ENCODE measurements at places on chromosomes 3 and 15.

GRCh38 chr3:27758083-27758482, 36.0 kb upstream of the EOMES start:
- DNase-seq: no peak

GRCh38 chr15:56831467-56832005, 86.9 kb upstream of the TCF12 start:
- DNase-seq: no peak

DNA sequence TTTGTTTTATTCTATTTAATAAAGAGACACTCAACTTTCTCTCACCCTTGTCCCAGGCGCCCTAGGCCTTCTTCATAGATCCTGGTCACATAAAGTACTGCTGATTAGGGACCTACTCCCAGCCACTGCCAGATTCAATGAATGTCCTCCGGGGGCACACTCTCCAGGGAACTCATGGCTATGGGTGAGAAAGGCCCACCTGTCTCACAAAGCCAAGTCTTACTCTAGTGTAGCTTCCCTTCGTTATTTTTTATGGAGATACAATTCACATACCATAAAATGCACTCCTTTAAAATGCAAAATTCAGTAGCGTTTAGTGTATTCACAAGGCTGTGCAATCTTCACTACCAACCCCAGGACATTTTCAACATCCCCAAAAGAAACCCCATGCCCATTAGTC, 87.8 kb downstream of the ADCY5 start:
- DNase-seq: no peak

GRCh38 chr15:58442122-58442521, 10.3 kb downstream of the LIPC start:
- no peak for DNase-seq

DNA sequence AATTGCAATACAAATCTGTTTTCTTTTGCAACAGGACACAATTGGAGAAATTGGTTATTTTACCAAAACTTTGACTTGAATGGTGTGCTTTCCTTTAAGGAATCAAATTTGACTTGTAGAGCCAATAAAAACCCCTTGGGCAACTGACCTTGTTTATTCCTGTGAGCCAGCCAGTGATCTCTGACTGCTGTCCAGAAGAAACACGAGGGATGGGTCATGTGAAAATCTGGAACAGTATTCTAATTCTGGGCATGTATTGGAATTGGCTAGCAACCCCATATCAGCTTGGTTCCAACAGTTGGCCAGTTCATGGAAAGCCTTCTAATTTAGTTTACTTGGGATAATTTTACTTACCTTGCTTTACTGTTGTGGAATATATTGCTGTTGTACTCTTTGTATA, 19.1 kb upstream of the HHATL start:
- DNase-seq: no peak

- no peak for DNase-seq
Measured at GRCh38 chr3:157129803-157130466, 30.0 kb downstream of the CCNL1 start.

DNA sequence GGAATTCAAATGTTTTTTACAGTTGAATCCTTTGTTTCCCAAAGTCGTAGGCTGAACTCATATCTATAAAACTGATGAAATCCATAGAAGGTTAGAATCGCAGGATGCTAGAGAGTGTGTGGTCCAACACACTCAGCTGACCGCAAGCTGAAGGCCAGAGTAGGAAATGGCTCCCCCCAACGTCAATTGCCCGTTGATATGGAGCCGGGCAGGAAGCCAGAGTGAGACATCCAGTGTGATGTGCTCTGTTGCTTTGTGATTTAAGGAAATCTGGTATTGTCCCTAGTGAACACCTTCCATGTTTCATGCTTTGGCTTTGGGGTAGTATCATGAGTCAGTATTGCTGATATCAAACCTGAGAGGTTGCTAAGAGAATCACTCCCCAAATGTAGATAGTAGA, 5.8 kb upstream of the MEX3B start:
- no peak for DNase-seq

GRCh38 chr15:96217983-96218382, 112.5 kb upstream of the NR2F2 start:
- no peak for DNase-seq

- DNase-seq: no peak
Measured at GRCh38 chr3:56288258-56288657, 180.0 kb downstream of the ERC2 start.

DNA sequence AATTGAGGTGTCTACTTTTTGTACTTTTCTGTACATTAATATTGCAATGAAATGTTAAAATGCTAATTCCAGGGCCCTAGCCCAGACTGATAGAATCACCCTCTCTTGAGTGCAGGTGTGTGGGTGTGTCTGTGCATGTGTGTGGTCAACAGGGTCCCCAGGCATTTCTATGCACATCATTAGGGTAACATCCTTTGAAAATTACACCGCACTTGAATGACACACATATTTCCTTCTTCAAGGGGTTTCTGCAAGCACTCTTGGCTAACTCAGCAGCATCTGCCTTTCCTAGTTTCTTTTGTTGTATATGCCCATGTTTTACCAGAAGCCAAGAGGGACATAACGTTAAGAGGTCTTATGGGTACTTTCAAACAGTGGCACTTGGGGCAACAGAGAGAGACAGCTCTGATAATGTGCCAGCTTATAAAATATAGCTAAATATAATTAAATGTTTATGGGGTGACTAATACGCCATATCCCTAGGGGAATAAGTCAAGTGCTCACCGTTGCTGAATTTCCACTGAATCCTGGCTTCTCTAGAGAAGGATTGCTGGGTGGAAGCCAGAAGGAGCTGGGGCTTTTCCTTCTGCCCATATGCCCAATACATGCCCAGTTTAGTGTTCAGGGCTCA, 54.5 kb upstream of the LRIG1 start:
- no peak for DNase-seq

- DNase-seq: no peak
Measured at GRCh38 chr3:56845505-56845904, 43.8 kb upstream of the ARHGEF3 start.

GRCh38 chr3:113501597-113501996, 13.4 kb downstream of the SPICE1 start:
- no peak for DNase-seq

- no peak for DNase-seq
Measured at GRCh38 chr3:171236265-171237008, 209.9 kb upstream of the SLC2A2 start.

GRCh38 chr3:127823426-127823857, 1.1 kb upstream of the MGLL start:
- no peak for DNase-seq

- DNase-seq: peak; percentile 13
Measured at GRCh38 chr3:161475905-161476304, 20.7 kb upstream of the OTOL1 start.

DNA sequence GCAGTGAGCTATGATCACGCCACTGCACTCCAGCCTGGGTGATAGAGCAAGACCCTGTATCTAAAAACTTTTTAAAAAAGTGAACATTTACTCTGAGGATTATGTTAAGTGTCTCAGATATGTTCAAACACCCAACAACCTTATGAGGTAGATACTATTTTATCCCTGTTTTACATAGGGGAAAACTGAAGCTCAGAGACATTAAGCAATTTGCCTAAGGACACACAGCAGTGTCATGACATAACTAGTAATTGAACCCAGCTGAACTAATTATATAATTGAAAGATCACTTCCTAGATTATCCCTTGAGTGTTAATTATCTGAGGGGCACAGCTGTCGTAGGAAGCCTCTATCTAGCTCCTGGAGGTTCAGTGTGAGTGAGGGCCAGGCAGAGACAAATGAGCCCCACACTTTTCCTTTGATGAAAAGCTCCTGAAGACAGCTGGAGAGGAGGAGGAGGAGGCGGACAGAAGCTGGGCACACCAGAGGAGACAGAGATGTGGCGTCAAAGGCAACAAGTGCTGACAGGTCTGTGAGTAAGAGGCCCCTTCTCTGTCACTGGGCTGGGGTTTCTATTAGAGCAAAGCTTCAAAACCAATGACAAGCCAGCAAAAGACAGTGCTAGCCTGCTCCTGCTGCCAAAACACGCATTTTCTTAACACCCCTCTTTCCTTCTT, 20.5 kb downstream of the TRH start:
- no peak for DNase-seq

DNA sequence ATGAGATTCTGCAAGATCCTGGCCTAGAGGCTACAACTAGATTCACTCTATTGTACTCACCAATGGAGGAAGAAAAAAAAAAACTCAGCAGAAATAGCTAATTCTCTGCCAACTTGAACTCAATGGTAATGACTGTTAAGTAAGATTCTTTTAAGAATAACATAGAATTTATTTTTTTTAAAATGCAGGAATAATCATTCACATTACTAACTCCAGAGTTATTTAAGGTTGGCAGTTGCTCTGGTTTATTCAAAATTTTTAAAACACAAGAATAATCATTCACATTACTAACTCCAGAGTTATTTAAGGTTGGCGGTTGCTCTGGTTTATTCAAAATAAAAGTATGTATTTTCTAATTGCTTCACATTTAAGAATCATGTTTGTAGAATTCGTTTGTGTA, 1071.9 kb downstream of the IGSF11 start:
- DNase-seq: no peak

- DNase-seq: no peak
Measured at GRCh38 chr15:70521576-70522322, 241.6 kb downstream of the UACA start.

DNA sequence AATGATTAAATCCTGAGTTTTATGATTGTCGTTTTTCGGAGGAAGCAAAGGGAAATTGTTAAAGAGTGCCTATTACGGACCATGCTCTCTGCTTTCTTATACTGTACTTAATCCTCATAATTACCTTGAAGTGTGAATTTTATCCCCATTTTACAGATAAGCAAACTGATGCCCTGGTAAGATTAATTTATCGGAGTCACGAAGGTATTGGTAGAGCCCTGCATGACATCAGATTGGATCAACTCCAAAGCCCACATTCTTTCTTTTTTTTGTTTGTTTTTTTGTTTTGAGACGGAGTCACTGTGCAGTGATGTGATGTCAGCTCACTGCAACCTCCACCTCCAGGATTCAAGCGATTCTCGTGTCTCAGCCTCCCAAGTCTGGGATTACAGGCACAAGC, 1.6 kb upstream of the GNB4 start:
- DNase-seq: no peak

DNA sequence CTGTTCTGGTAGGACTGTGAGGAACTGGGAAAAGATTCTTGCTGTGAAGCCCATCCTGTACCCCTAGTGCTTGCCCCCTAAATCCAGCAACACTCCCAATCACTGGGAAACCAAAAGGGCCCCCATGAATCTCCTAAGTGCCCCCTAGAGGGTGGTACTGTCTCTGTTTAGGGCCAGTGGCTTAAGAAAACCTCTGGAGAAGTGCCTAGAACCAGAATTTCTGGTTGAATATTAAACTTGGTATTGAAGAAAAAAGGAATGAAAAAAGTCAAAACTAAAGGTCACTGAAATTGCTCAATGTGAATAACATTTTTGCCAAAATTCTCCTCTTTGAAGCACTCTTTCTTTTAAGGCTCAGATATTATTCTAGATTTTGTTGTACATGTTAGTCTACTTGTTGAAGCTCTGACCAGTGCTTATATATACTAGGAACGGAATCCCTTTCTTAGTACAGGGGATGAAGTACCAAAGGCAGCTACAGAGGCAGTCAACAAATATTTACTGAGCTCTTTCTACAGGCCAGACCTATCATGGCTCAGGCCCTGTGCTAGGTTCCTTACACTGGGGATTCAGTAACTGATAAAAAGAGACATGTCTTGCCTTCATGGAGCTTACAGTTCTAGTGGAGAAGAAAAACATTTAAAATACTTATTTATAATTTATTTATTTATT, 138.8 kb downstream of the MYLK start:
- DNase-seq: no peak

DNA sequence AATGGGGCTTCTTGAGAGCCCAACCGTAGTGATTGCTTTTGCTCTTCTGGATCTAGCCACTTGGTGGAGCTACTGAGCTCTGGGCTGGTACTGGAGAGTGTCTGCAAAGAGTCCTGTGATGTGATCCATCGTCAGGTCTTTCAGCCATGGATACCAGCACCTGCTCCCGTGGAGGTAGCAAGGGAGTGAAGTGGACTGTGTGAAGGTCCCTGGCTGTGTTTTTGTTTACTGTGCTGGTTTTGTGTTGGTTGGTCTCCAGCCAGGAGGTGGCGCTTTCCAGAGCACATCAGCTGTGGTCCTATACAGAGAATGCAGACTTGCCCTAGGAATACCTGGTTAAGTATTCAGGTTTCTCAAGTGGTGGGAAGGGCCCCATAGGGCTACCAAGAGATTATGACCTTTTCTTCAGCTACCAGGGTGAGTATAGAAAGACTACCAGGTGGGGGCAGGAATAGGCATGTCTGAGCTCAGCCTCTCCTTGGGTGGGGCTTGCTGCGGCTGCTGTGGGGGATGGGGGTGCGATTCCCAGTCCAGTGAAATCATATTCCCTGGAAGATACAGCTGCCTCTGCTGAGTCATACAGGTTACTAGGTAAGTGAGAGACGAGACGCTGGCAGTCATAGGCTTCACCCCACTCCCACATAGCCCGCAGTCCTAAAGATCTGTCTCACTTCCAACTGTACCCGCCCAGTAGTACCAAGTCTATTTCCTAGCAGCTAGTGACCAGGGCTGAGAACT, 733.7 kb downstream of the ZNF385D start:
- no peak for DNase-seq

DNA sequence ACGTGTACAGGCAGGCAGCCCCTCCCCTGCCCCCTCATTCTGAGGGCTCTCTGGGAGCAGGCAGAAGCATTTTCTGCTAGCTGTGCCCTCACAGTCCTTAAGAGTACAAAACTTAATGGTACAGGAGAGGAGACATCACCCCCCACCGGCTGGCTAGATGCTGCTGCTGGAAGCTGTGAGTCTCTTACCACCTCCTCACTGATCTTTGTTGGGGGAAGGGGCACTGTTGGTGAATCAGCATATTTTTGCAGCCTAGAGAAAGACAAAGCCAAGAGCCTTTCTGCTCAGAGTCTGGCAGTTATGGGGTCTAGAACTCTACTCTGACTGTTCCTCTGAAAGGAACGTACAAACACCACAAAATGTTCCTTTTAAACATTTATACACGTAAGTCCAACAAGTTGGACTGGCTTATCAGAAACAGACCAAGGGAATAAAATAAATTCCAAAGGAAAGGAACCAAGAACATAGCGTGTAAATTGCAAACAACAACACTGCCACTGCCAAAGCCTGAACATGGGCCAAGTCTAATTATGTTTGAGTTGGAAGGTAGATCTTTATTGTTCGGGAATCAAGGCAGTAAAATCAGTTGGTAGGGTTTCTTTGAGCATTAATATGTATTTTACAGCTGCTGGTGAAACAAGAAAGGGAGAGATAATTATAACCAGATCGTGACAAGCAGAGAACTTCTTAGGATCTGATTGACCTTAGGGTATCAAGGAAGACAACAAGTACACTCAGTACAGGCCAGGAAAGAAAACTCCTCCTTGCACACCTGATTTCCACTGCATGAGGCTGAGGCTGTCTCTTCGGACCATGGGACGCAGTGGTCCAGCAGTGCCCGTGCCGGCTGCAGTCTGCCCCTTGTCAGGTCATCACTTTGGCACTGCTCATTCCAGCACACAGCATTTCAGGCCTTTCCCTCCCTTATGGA, 27.4 kb downstream of the CLK3 start:
- no peak for DNase-seq

DNA sequence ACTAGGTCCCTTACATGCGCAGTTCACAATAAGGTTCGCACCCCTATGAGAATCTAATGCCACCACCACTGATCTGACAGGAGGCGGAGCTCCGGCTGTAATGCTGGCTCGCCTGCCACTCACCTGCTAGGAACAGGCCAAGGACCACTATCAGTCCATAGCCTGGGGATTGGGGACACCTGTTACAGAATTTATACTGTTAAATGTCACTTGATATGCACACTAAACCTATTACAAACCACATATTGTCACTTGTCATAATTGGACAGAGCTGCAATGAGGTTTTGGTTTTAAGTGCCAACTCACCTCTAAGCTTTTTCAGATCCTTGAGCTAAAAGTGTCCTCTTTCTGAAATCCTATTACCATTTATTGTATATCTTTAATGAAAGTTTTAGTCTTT, 507.9 kb upstream of the TPRG1 start:
- no peak for DNase-seq
